SJSA1 (cell line): ENCODE measurements at places on chromosomes 12 and 14. TPM values are rescaled to one million over a fixed set of nuclear protein-coding genes. Genes with fewer than 3 reads are reported as not detected.

DNA sequence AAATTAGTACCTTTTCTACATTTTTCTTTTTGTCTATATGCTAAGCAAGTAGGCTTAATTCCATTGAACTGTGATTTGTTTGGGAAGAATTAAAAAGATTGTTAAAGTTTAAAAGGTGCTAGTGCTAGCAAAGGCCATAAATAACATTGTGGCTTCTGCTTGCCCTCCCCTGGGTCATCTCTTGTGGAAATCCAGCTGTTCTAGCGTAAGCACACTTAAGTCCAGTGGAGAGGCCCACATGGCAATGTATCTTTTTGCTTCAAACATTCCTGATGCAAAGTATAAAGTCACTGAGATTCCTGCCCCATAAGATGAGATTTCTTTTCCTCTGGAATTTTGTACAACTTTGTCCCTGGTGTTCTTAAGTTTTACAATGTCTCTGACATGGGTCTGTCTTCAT is 14.4 kb upstream of the ERGIC2 start:
- DNase-seq: no peak

DNA sequence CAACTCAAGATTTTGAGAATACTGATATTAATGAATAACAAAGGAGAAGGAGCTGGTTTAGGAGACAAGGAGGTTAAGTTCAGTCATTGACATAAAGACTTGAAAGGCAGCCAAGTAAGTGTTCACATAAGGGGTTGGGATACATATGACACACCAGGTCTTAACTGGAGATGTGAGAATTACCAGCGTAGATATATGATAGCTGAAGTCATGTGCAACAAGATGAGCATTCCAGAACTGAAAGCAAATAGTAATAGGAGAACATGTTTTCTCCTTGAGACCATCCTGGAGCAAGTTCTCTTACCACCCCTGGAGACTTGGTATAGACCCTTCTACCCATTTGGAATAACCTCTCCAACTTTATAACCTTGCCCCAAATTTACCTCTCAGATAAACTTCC is 43.3 kb upstream of the NPFF start:
- no peak for DNase-seq

DNA sequence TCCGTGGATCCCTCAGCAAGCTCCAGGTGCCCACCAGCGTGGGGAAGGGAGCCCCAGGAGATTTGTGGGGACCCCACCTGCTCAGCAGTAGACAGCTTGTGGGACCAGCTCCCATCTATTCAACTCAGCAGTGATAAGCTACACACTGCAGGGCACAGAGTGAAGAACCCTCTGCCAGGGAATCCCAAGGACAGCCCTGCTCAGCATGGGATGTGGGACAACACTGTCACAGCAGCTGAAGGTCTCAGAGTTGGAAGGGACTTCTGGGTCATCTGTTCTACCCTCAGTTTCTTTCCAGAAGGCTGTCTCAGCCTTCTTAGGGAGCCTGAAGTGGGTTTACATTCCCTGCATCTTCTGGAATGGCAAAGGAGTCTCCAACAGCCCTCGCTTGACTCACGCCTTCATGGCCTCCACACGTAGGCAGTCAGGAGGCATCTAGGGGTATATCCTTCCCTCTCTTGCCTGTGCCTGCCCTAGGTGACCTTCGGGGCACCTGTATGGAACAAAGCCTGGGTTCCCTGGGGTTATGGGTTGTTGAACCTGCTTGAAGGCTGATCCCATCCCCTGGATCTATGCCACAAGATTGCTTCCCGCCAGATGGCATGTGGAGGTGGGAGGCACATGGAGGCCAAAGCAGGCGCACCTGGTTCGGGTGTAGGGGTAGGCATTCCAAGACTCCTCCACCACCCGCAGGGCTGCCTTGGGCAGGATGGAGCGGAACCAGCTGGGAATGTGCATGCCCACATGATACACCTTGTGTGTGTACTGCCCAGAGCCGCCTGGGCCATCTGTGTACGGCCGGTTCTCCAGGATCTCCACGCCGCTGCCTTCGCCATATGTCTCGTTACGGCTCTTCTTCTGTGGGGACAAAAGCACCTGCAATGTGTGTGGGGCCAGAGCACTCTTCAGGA is 33.0 kb downstream of the ARL6IP4 start:
- no peak for DNase-seq

- no peak for DNase-seq
These were observed 708.8 kb downstream of the RERGL start for GRCh38 chr12:17381211-17381610.

DNA sequence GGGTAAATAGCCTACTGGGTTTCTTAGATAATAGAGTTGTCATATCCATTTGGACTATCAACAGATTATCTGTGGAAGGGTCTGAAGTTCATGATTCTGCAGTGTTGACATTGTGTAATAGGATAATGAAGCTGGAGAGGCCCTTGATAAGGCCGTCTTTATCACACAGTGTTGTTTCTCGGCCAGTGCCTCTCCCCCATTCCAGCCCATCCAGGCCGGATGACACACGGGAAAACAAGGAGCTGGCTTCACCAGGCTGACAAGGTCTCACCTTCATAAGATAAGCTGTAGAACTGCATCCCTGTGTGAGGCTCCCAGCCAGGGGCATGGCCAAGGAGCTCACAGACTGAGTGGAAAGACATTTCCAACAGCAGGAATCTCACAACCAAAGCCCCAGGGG is 8.7 kb upstream of the EML1 start:
- no peak for DNase-seq

DNA sequence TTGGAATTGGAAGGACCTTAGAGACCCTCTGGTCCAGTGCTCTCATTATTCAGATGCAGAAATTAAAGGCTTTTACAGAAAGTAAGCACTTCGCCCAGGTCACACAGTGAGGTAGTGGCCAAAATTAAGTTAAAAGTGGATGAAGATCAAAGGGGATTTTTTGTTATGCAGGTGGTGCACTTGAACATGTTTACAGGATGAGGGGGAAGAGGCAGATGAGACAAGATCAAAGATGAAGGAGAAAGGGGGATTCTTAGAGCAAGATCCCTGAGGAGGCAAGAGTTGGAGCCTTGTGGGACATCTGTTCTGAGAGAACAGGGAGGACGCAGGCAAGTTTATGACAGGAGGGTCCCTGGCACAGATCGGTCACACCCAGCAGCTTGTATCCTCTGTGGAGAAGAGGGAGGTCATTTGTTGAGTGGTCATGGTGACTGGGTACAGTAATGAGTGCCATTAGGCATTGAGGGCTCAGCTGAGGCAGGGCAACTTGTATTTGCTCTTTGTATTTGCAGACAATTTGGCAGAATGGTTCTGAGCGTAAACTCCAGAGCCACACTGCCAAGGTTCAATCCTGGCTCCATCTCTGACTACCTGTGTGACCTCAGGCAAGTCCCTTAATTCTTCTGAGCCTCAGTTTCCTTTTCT is 84.0 kb downstream of the BORCS5 start:
- DNase-seq: no peak

GRCh38 chr14:64928239-64929013 is 14.1 kb downstream of the GPX2 start:
- DNase-seq: no peak

DNA sequence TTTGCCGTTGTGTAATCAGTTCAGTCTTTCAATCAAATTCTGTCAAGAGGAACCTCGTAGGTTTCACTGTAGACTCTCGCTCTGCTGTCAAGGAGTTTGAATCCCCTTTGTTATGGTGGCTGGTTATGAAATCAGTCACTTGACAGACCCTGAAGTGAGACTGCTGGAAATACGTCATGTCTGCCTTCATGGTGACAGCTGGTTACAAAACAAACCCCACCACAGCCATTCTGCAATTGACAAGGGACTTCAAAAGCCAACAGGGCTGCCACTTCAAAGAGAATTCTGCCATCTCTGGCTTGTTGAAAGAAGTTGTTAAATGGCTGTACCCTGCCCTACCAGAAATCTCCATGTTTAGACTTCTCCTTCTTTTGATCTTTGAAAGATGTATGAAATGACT is 286.9 kb downstream of the ERC1 start:
- no peak for DNase-seq

GRCh38 chr14:97058074-97058467 is 260.9 kb downstream of the VRK1 start:
- DNase-seq: no peak

GRCh38 chr14:33592297-33592696 is 358.6 kb downstream of the EGLN3 start:
- DNase-seq: no peak

DNA sequence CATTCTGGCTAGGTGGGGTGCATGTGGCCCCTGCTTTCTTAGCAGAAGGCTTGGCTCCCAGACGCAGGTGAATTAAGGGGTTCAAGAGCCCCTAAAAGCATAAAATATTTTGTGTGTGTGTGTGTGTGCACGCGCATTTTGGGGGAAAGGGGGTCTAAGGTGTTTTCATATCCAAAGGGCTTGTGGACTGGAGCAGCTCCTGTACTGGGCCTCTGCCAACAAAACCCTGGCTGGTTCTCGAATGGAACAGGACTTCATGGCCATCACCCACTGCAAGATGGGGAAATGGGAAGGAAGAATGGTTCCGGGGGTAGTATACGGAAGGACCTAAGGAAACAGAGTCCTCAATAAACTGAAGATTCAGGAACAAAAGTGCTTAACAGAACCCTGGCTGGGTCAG is 3.9 kb upstream of the ATN1 start:
- DNase-seq: no peak

DNA sequence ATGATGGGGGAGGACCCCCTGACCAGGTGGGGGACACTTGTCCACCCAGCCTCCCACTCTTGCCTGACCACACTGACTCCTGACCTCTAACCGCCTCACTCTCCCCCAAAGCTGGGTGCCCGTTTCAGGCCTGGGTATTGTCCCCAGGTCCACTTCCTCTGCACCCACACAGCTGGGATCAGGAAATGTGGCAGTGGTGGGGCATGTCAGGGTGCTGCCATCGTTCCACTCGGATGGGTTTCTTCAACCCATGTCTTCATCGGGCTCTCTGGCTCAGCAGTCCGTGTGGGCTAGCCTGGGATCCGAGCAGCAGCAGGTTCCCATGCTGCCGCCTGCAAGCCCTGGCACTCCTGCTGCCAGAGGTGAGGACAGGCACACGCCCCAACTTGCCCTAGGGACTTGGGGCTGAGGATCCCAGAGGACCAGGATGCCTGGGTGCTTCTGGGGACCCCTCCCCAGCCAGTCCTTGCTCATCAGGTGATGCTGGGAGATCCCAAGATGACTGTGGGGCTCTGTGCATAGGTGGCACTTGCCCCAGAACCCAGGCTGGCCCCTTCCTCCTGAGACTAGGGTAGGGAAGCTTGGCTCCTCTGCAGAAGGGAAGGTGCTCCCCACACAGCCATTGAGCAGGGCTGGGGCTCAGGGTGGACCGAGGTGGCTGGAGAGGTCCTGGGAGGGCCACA is 2.9 kb upstream of the CLBA1 start:
- DNase-seq: no peak

GZMB gene
- total RNA-seq: 0.26 TPM in 1 of 2 replicates, not detected in the other

CMA1 gene
- not detected in 2 replicates for total RNA-seq

ZFYVE1 gene
- total RNA-seq: 3.7 and 6.6 TPM in 2 replicates
